ENCODE measurements at places on chromosomes 3 and 15. TPM values are rescaled to one million over a fixed set of nuclear protein-coding genes. Genes with fewer than 3 reads are reported as not detected.

LYZL4 gene
- not detected for total RNA-seq

PEX11A gene
- total RNA-seq: 6.5 TPM

GAP43 gene
- not detected for total RNA-seq

CD96 gene
- not detected for total RNA-seq

POTEB gene
- total RNA-seq: not detected

Data from dermis blood vessel endothelial cell (primary cell).